ENCODE measurements at places on chromosomes 1 and 21. TPM values are rescaled to one million over a fixed set of nuclear protein-coding genes. Genes with fewer than 3 reads are reported as not detected.

- no peak for DNase-seq
Observed at GRCh38 chr1:78126506-78126905, 80.7 kb downstream of the GIPC2 start.

- DNase-seq: no peak
Observed at GRCh38 chr1:15526021-15526489, 593 bp upstream of the DNAJC16 start.

DNA sequence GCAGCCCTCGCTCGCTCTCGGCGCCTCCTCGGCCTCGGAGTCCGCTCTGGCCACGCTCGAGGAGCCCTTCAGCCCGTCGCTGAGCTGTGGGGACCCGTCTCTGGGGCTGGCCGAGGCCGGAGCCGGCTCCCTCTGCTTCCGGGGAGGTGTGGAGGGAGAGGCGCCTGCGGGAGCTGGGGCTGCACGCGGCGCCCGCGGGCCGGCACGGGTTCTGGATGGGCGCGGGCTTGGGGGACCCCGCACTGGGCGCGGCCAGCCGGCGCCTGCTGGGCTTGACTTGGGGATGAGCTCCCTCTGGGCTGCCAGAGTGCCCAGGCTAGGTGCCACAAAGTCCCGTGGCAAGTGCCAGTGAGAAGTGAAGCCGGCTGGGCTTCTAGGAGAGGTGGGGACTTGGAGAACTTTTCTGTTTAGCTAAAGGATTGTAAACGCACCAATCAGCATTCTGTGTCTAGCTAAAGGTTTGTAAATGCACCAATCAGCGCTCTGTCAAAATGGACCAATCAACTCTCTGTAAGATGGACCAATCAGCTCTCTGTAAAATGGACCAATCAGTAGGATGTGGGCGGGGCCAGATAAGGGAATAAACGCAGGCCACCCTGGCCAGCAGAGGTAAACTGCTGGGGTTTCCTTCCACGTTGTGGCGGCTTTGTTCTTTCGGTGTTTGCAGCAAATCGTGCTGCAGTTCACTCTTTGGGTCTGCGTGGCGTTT lies 20.2 kb downstream of the EXOC8 start:
- peak; percentile 81 for DNase-seq

GRCh38 chr1:107794571-107794970 lies 170.4 kb downstream of the VAV3 start:
- DNase-seq: no peak

DNA sequence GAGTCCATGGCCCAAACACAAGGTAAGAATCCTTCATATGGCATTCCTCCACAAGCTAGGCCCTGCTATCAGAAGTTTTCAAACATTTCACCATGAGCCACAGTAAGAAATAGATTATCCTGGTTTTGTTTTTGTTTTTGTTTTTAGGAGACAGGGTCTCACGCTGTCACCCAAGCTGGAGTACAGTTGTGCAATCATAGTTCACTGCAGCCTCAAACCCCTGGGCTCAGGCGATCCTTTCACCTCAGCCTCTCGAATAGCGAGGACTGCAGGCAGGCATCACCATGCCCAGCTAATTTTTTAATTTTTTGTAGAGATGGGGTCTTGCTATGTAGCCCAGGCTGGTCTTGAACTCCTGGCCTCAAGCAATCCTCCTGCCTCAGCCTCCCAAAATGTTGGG lies 218.8 kb downstream of the TOMM20 start:
- no peak for DNase-seq

GRCh38 chr1:27662261-27662660 lies 9.7 kb downstream of the IFI6 start:
- DNase-seq: no peak

DNA sequence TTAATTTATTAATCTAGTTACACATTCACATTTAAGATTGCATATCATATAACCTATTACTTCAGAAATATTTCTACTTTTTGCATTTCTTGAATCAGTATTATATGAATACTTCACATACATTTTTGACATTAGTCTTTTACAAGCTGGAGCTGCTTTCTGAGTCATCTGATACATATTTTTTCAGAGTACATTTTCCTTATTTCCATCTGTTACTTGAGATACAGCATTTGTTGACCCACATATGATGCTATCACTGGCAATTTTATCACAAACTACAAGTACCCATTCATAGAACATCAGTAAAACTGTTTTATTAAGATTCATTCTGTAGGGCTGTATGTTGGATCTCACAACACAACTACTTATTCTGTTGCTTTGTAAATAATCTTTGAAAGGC lies 367.2 kb upstream of the ST6GALNAC5 start:
- no peak for DNase-seq

DNA sequence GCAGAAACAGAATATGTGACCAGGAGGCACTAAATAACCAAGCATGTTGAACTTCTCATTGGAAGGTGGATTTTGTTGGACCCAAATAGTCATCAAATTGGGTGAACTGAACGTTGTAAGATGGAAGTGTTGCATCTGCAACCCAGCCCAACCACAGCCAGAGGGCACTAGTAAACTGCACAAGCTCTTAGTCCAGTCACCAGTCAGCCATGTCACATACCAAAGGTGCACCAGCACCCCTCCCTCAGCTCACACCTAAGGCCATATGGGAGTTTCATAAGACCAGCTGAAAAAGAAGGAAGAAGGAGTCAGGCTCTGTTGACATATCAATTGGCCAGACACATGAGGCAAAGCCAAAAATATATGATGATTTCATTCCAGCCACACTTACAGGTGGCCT lies 481.7 kb upstream of the NR5A2 start:
- no peak for DNase-seq

- no peak for DNase-seq
Observed at GRCh38 chr21:38986406-38986805, 180.7 kb downstream of the ETS2 start.

DNA sequence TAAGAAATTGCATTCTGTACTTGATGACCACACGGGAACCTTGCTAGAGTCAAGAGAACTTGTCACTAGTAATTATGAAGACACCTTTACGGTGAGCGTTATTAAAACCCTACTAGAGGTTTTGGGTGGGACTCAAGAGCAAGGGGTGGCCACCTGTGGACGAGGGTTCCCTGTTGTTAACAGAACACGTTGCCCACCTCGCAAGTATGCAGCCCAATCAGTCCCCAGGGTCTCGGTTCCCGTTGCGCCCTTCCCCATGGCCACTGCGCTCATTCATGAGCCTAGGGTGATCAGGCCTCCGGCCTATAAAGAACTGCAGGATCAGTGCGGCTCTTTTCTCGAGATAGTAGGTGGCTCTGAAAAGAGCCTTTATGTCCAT lies 30.2 kb upstream of the RNF187 start:
- no peak for DNase-seq

- DNase-seq: no peak
Observed at GRCh38 chr1:215264649-215265048, 182.1 kb downstream of the KCNK2 start.

GRCh38 chr1:18572022-18572880 lies 58.4 kb upstream of the PAX7 start:
- no peak for DNase-seq

DNA sequence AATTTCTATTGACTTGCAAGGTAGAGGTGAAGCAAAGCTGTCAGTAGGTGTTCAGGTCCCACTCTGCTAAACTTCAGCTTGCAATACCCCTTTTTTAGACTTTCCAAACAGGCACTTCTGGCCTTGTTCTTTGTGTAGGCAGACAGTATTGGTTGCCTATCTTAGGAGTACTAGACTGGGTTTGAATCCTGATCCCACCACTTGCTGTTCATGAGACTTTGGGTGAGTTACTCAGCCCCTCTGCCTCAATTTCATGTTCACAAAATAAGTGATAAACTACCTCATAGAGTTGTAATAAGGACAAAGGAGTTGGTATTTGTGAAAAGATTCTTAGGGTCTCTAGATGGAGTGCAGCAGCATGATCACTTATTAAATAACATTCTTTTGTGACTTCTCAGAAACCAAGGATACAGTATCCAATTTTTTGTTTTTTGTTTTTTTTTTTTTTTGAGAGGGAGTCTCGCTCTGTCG lies 5.2 kb downstream of the RCC1 start:
- no peak for DNase-seq

- no peak for DNase-seq
Observed at GRCh38 chr21:14881863-14882499, 182.8 kb downstream of the NRIP1 start.

GRCh38 chr1:14220324-14220723 lies 378.2 kb upstream of the KAZN start:
- DNase-seq: no peak

- no peak for DNase-seq
Observed at GRCh38 chr1:198798923-198799386, 160.1 kb downstream of the PTPRC start.

- no peak for DNase-seq
Observed at GRCh38 chr1:170402476-170403311, 129.3 kb upstream of the GORAB start.

DNA sequence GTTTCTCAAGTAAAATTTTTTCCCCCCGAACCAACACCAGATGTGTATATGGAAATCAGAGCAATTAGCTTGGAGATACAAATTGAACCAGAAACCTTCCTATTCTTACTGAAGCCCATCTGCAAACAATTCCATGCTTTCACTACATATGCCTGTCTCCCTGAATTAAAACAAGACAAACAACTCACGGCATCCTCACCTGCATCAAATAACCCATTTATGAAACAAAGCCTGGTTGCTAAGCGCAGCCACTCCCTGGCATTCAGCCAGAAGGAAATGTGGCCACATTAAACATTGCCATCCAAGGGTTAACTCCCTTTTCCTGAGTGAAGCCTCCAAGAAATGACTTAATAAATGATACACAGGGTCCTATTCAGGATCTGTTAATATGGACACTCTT lies 55.3 kb downstream of the APP start:
- DNase-seq: no peak

DNA sequence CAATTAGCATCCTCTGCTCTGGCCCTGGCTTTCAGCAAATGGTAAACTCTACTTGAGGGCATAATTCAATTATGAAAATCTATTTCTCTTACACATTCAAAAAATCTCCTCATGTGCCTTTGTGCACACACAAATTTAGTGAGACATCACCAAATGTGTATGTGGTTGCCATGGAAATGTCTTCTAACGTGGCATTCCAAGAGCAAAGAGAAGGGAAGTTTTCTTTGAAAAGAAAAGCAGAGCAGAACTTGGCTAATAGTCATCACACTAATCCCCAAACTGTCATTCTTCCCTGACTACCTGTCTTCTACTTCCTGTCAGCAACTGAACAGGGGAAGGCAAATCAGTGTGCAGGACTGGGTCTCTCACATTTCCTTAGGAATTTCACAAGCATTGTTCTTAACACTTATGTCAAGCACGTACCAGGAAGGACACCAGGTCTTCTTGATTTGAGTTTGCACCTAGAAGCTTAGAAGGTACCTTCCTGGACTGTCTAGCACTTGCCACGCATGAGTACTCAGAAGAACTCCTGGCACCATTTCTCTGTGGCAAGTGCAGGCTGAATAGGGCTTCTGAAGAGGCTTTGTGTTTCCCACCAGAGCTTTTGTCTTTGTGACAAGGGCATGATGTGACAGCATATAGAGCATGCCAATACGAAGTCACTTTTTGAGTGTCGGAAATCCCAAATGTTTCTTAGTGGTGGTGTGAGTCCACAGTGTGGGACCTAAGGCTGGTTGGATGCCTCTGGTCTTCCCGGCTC lies 32.3 kb downstream of the MAN1C1 start:
- peak; percentile 25 for DNase-seq

DNA sequence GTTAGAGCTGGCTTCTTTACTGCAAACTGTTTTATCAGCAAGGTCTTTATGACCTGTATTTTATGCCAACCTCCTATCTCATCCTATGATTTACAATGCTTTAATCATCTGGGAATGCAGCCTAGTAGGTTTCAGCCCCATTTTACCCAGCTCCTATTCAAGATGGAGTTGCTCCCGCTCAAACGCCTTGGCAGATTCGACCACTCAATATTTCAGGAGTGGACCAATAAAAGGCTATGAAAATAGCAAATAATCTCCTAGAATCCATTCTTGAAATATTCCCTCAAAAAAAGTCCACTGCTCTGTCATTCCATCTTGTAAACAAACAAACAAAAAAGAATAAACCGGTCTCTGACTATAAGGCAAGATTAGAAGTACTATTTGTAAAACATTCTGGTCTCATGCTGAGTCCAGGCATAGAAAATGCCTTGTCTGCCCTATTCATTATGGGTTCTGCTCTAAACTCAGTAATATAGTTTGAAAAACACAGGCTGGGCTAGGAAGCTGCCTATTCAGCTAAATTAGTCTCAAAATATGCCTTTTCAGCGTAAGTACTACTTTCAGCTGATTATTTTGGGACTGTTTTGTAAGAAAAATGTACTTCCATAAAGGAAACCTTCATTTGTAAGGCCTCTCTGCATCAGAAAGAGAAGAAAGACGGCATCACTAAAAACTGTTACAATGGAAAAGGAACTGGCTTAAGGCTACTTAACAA lies 53.0 kb downstream of the TBX19 start:
- DNase-seq: no peak

DNA sequence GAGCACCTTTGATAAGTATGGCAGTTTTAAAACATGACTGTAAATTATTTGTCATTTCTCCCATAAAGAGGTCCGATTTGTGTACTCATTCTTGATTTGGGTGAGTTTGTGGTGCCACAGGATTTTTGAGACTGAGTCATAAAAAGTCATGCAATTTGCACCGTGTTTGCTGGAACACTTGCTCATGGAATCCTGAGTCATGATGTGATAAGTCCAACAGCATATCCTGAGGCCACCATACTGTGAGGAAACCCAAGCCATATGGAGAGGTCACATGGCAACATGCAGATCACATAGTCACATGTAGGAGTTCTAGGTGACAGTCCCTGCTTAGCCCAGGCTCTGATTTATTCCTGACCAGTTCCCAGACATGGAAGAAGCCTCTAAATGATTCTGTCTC lies 40.8 kb upstream of the PRRX1 start:
- DNase-seq: no peak

- DNase-seq: no peak
Observed at GRCh38 chr1:168019407-168019806, 82.5 kb upstream of the MPC2 start.

- DNase-seq: no peak
Observed at GRCh38 chr1:200294241-200294640, 115.6 kb downstream of the ZNF281 start.

OR2T27 gene
- total RNA-seq: not detected

LCE2B gene
- not detected for total RNA-seq

C1orf185 gene
- not detected for total RNA-seq

CNTN2 gene
- total RNA-seq: not detected

DMRTA2 gene
- total RNA-seq: not detected

TNNI3K gene
- not detected for total RNA-seq

LCE1D gene
- total RNA-seq: not detected

OR2T33 gene
- not detected for total RNA-seq

OR2T11 gene
- not detected for total RNA-seq

SLC45A1 gene
- 2.9 TPM for total RNA-seq

CLIC4 gene
- 369 TPM for total RNA-seq

FLG2 gene
- not detected for total RNA-seq

CELA2B gene
- not detected for total RNA-seq

CDK18 gene
- 4.5 TPM for total RNA-seq
